ENCODE measurements at places on chromosomes 4 and X.

GRCh38 chr4:66633477-66633876, 911.8 kb downstream of the CENPC start:
- no peak for DNase-seq

DNA sequence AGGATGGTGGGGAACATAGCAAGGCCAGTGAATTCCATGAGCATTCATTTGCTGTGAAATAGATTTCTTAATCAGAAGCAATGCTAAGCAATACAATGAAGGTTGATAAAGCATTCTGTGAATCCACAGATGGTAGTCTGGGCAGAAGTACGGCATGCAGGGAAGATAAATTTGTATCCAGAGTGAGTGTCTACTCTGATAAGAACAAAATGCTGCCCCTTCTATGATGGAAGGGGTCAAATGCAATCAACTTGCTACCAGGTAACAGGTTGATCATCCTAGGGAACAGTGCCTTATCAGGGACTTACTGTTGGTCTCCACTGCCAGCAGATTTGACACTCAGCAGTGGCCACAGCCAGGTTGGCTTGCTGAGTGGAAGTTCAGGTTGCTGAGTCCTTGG, 189.4 kb downstream of the MAB21L2 start:
- no peak for DNase-seq

DNA sequence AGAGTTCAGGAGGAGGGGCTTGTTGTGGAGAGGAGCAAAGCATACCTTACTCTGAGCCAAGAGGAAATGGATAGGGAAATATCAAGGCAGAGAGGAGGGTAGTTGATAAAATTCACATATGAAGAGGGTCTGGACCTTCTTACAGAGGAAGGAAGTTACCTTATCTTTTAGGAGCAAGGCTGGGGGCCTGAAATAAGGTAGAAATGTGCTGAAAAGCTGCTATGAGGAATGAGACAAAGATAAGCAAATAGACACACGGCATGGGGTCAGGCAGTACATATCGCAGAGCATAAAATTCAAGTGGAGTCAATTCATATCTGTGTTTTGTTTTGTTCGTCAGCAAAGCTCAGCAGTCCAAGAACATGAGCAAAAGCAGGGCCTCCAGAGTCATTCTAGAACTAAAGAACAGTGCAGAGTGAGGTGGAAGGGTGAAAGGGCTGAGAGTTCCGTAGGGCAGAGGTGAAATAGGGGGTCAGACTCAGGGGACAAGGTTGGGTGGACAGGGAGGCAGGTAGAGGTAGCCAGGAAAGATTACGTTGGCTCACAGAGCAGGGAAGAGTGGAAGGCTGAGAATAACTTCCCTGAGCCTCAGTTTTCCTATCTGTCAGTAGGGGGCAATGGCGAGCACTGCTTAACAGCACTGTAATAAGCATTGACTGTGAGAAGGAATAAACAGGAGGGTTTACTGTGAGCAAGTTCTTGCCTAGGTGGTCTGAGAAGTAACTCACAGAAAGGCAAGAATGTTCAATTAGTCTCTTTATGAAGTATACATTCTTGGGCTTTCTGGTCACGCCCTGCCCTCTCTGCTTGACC, 9.2 kb downstream of the VSIG4 start:
- DNase-seq: peak; percentile 14

- no peak for DNase-seq
These were observed 1156.1 kb downstream of the FAT4 start for GRCh38 chr4:126470862-126471261.

GRCh38 chr4:38519666-38520065, 144.3 kb upstream of the KLF3 start:
- DNase-seq: no peak

- DNase-seq: no peak
These were observed 11.0 kb upstream of the SH3TC1 start for GRCh38 chr4:8188085-8188484.

DNA sequence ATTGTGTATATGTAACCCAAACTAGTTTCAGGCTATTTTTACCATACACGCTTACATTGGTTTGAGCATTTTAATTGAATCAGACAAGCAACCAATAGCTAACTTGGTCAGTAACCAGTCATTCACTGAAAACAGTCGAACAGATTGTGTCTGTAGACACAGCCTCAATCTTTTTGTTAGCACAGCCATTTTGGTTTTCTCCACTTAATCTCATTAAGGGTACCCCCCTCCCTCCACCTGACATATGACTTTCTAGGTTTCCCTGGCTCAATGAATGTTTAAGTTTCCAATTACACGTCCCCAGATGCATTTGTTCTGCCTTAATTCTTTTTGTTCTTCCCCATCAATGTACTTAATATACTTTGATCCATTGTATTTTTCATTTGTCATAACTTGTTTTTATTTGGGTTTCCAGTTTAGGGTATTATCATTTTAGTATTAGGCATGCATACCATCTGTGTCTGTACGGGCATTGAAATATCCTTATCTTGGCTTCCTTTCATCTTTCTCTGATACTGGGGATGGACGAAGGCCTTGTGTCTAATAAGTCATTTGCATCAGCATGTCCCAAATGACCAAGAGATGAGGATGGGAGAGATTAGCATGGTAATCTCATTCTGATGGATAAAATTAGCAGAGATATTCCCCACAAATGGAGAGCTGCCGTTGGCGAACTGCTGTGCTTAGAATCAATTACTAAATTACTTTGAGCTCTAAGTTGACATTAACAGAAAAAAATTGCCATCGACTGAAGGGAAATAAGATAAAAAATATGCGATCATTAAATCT, 35.9 kb upstream of the PHOX2B start:
- DNase-seq: peak; percentile 16

- DNase-seq: no peak
These were observed 9.1 kb downstream of the WFS1 start for GRCh38 chr4:6278801-6279197.

DNA sequence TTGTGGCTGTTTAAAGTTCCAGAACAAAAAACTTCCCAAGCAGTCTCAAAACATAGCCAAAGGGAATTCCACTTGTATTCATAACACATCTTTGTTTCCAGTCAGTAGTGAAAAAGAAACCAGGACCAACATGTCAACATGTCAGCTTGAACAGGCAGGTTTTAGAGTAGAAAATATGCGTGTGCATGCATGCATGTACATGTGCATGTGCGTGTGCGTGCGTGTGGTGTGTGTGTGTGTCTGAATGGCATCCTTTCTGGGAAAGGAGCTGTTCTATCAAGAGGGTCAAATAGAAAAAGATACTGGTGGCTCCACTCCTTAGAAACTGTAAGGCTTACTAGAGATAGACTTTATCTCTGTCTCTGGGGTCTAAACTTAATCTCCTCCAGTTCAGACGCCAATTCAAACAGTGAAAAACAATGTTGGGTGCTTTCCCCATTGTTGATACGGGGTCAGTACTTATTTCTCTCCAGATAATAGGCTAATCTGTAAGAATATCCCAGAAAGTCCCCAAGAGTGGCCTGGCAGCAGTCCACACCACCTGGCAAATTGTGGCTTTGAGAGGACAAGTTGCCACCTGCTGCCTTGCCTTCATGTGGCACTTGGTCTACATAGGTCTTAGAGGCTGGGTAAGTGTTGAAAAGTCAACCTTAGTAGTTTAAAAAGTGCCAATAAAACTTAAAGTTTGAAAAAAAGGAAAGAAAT, 110.4 kb downstream of the SCD5 start:
- no peak for DNase-seq

Measured in WERI-Rb-1 (cell line).